NCI-H1694 treated with DMSO at 0.1 percent for 48 hours (cell line): ENCODE measurements at places on chromosomes 1 and 21.

DNA sequence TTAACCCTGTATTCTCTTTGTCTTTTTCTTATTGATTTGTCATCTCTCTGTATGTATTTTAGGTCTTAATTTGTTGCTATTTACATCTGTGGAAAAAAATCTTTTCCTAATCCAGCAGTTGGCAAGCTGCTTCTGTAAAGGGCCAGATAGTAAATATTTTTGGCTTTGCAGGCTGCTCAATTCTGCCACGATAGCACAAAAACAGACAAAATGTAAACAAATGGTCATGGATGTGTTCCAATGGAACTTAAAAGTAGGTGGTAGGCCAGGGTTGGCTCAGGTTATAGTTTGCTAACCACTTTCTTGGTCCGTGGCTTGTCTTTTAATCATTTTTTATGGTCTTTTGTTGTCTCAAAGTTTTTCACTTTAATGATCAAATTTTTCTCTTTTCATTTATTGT lies 371.8 kb downstream of the HHAT start:
- DNase-seq = no peak

DNA sequence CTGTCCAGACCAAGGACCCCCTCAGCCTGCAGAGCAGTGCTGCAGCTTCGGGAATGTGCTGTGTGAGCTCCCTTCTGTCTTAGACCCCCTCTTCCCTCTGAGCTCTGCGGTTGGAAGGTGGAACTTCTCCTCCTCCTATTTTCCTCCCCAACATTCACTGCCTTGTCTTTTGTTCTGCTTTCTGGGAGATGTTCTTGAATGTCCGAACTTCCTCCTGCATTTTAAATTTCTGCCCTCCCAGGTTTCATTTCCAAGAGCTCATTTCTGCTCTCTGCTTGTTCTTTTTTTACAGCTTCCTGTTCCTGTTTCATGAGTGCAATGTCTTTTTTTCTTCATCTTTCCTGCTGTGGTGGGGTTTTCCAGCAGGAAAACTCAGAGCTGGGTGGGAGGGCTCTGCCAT lies 29.3 kb downstream of the RRP1 start:
- DNase-seq = no peak

DNA sequence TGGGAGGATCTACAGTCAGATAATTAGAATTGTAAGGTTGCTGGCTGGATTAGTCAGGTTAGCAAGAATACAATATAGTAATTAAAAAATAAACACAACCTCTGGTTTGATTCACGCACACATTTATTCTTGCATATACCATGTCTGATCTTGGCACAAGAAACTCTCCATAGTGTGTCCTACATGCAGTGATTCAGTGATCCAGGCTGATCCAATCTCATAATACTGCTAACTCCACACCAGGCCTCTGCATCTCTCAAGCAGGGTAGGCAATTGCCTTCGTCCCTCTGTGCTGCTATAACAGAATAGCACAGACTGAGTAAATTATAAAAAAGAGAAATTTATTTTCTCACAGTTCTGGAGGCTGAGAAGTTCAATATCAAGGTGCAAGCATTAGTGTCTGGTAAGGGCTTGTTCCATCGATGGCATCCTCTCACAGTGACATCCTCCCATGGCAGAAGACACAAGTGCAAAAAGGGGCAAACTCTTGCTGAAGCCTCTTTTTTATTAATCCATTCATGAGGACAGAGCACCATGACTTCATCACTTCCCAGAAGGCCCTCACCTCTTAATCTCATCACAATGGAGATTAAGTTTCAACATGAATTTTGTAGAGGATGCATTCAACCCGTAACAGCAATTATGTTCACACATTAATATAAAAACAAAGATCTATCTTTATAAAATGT lies 741.0 kb upstream of the NCAM2 start:
- no peak for DNase-seq

GRCh38 chr1:81430955-81431623 lies 369.6 kb upstream of the ADGRL2 start:
- DNase-seq = no peak
